ENCODE measurements at places on chromosomes 5 and 9.
A peak's percentile ranks its signal among the peaks of the same experiment; 100 is the strongest.

- DNase-seq, result no peak
These were observed 30.1 kb upstream of the PDE8B start for GRCh38 chr5:77180167-77181081.

DNA sequence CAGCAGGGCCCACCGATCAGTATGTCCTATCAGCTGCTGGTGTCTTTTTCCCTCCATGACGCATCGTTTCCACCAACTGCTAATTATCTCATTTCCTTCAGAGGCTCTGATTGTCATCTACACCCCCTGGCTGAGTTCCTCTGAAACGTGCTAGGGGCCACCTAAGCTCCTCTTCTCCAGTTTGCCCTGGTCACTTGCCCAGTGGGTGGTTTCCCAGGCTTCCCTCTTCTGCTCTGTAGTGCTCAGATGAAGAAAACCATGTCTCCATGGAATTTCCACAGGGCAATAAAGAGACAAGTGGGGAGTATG is 65.3 kb downstream of the TSTD2 start:
- DNase-seq, result no peak

DNA sequence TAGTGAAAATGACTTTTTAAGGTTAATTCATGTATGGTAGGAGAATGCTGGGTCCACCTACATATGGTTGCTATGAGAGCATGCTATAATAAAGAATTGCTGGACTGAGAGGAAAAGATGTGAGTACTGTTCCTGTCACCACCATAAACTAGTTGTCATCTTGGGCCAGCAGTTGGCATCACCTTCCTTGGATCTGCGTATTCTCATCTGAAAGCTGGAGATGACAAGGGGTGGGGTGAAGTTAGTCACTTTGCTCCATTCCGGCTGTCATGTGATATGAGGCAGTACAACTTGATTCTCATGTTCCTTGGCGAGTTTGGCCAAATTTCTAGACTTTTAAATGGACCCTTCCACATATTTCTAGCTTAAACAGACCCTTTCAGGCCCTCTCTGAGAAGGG is 33.3 kb downstream of the PIP5K1B start:
- DNase-seq, result no peak

DNA sequence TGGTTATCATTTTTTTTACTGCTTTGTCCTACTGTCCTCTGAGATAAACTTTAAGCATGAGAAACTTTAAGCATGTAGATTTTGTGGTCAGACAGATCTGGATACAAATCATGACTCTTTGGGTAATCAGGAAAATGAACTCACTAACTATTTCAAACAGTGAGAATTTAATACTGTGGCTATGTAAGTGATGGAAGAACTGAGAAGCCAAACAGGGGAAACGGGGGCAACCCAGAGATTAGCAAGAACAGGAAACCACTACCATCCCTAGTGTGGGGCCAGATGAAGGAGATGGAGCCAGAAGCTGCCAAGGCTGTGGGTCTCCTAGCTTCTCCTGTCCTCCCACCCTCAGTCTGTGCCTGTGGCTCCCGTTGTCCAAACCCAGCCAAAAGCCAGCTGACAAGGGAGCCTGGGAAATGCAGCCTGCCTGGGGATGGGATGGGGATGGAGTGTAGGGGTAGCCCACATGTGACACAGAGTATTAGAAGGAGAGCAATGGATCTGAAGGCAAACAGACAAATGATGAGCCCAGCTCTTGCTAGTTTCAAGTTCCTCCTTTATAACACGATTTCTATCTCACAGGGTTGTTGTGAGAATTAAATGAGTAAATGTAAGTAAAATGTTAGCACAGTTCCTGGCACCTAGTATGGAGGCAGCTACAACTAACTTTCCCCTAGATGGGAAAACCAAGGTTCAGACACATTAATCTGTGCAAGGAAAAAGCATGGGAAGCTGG is 27.7 kb upstream of the CDC23 start:
- no peak for DNase-seq

- DNase-seq, result peak; percentile 13
These were observed 681 bp downstream of the MAN2A1 start for GRCh38 chr5:109690242-109690974.

DNA sequence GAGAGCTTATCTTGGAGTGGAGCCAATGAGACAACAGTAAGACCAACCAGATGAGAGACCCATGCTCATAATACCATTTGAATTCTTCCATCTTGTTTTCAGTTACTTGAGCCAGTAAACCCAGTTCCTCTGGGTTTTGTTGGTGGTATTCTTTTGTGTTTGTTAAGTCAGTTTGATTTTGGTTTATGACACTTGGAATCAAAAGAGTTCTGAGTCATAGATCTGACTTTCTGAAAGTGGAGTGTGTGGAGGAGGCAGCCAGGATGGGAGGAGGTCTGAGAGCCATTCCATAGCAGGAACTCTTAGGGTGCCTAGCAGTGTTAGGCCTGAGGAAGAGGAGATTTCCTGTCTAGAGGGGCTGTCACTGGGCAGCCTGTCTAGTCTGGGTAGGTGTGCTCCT is 24.6 kb upstream of the PANK3 start:
- DNase-seq, result no peak

DNA sequence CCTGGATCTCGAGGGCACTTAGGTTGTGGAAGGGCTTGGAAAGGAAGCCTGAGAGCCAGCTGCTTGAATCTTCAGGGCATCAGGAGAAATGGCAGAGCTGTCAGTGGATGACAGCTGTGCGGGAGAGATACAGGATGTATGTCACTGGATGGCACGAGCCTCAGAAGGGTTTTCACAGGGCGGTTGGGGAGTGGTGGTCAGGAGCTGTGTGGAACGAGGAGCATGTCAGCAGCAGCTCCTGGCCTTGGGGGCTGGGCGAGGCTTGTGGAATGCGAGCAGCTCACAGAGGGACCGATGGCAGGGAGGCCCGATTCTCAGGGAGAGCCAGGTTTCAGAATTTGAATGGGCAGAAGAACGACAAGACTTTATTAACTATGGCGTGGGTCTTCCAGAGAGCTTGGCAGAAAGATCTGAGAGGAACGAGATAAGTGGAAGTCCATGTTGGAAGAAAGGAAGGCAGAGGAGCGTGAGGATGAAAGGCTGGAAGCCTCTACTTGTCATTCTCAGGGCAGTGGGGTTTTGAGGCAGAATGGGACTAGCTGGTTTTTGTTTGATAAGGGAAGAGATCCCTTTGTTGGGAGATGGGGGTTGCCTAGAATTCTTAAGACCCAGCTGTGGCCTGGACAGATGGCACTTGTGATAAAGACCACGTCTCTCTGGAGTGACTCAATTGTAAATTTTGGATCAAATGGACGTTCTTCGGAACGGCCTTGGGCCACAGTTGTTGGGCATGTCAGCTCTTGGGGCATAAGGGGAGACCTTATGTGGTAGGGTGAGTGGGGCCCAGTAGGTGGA is 60.3 kb downstream of the SNX30 start:
- no peak for DNase-seq

Measured in activated T-helper 1 cell treated with anti-CD3 and anti-CD28 coated beads, Interleukin-2, amount 50 U/mL, for 16 hours (primary cell).